ENCODE measurements at places on chromosomes 1 and 21. TPM values are rescaled to one million over a fixed set of nuclear protein-coding genes. Genes with fewer than 3 reads are reported as not detected.

DNA sequence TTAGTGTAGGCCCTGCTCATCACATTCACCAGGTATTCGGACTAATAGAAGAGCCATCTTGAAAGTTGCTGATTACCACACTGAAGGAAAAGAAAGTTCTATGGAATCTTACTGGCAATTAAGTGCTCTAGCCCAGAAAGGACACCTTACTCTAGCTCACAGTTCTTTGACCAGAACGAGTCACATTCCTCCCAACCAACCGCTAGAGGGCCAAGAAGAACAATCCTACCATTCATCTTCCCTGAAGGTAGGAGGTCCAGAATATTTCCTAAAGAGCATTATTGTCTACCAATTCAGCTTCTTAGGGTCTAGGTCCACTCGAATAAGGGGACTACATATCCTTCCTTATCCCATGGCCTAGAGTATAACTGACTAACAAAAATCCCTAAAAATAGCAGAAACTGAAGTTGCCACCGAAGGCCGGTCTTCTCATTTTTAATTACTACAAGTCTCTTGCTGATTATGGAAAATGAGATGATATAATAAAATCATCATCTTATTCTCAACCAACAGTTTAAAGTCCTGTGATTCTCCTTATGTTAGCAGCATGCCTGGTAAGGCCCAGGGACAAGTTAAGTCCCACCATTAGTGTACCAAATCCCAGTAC lies 2.7 kb upstream of the FMO1 start:
- H3K4me3 ChIP-seq = no peak overlapping the region
- no peak overlapping the region for H3K27ac ChIP-seq
- no peaks in the 10 kb centered on the region for H3K27me3 ChIP-seq
- H3K36me3 ChIP-seq = no peaks in the 10 kb centered on the region

The NUDT4B gene
- 3.8 TPM for polyA plus RNA-seq

The TTC3 gene
- polyA plus RNA-seq = 108 TPM

- H3K4me1 ChIP-seq = no peaks in the 10 kb centered on the region
- H3K27me3 ChIP-seq = no peaks in the 10 kb centered on the region
- H3K36me3 ChIP-seq = no peaks in the 10 kb centered on the region
- H3K4me3 ChIP-seq = no peak overlapping the region
- no peak overlapping the region for H3K27ac ChIP-seq
Measured at GRCh38 chr1:164092603-164093353, 466.2 kb upstream of the PBX1 start.

DNA sequence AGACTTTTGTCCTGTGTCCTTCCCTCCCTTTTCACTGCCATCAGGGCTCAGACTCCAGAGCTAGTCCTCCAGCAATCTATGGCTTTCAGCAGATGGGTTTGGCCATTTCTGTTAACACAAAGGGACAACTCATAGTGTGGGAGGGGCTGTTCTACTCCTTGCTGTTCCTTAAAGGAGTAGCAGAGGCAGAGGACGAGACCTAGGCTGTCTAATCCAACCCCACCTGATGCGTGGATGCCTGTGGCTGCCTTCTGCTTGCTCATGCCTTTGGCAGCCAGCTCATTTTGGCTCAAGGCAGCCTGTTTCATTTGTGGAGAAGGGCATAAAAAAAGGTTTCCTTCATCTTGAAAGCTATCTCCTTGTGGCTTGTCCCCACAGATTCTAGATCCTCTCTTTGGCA lies 27.0 kb downstream of the MFSD2A start:
- no peak overlapping the region for H3K4me3 ChIP-seq
- no peaks in the 10 kb centered on the region for H3K36me3 ChIP-seq
- peak overlapping the region; percentile 26 for H3K27ac ChIP-seq

DNA sequence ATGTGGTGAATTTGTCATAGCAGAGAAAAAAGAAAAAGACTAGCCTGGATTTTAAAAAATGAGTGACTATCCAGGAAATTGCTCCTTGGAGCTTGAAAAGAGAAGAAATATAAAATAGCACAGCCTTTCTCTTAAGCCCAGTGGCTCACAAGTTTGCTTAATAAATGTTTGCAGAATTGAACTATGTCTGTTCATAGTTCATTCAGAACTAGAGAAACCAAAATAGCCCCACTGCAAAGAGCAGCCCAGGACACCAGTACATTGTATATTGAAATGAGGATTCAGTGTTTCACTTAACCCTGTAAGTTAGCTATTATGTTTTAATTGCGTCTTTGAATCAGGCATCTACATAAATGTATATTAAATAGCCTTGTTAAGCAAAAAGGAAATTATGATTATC lies 88.8 kb downstream of the NR5A2 start:
- peaks cover 16% of the 10 kb centered on the region for H3K36me3 ChIP-seq
- no peaks in the 10 kb centered on the region for H3K27me3 ChIP-seq
- H3K27ac ChIP-seq = peak overlapping the region; percentile 55
- no peak overlapping the region for H3K4me3 ChIP-seq
- H3K4me1 ChIP-seq = peaks cover 19% of the 10 kb centered on the region

The LY9 gene
- polyA plus RNA-seq = 0.72 TPM

DNA sequence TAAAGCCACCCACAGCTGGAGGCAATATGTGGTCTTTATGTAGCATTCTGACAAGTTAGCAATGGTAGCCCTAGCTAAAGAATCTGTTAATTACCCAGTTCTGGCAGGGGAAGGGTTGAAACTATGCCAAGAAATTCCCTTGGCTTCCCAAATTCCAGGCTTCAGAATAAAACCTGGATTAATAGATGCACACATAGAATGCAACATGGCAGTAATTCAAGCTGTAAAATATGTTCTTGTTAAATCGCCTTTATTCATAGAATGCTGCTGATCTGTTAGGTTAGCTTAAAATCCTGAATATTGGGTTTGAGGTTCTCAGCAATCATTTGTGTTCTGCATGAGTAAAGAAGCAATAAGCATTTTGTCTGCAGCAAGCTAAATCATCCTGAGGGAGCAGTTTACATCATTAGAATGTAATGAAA lies 80.1 kb downstream of the ZNF326 start:
- H3K4me1 ChIP-seq = peaks cover 5% of the 10 kb centered on the region
- no peaks in the 10 kb centered on the region for H3K27me3 ChIP-seq
- H3K4me3 ChIP-seq = no peak overlapping the region
- no peak for DNase-seq

GRCh38 chr1:177091040-177091439 lies 73.5 kb downstream of the ASTN1 start:
- no peak overlapping the region for H3K27ac ChIP-seq
- H3K4me3 ChIP-seq = no peak overlapping the region
- no peaks in the 10 kb centered on the region for H3K36me3 ChIP-seq
- no peaks in the 10 kb centered on the region for H3K27me3 ChIP-seq

GRCh38 chr1:11045428-11046269 lies 1.4 kb downstream of the MASP2 start:
- no peak overlapping the region for H3K27ac ChIP-seq
- H3K4me1 ChIP-seq = no peaks in the 10 kb centered on the region
- DNase-seq = no peak

DNA sequence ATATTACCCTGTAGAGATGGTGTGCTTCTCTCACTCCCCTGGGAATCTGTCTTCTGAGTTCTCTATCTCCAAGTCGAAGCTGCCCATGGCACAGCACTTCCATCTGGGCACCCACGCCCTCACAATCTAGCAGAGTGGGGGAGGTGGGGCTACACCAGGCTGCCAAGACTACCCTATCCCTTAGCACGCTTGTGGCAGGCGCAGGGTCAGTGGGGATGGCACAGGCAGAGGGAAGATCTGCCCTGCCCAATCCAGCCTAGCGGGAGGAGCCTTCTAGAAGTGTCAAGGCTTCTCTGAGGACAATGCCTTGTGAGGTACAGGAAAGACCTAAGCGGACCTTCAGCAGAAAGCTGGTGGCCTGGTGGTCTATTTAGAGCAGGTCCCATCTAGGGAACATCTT lies 49.1 kb downstream of the DMAP1 start:
- peaks cover 9% of the 10 kb centered on the region for H3K36me3 ChIP-seq
- no peak for DNase-seq
- H3K4me1 ChIP-seq = peaks cover 42% of the 10 kb centered on the region

The CA6 gene
- polyA plus RNA-seq = not detected

GRCh38 chr1:85555867-85556573 lies 24.5 kb upstream of the CCN1 start:
- H3K36me3 ChIP-seq = no peaks in the 10 kb centered on the region
- DNase-seq = no peak
- no peak overlapping the region for H3K4me3 ChIP-seq
- H3K27ac ChIP-seq = no peak overlapping the region
- no peaks in the 10 kb centered on the region for H3K27me3 ChIP-seq
- H3K4me1 ChIP-seq = no peaks in the 10 kb centered on the region

GRCh38 chr1:60222360-60223115 lies 149.0 kb upstream of the C1orf87 start:
- no peaks in the 10 kb centered on the region for H3K4me1 ChIP-seq
- no peak overlapping the region for H3K4me3 ChIP-seq
- H3K36me3 ChIP-seq = no peaks in the 10 kb centered on the region
- no peak overlapping the region for H3K27ac ChIP-seq

DNA sequence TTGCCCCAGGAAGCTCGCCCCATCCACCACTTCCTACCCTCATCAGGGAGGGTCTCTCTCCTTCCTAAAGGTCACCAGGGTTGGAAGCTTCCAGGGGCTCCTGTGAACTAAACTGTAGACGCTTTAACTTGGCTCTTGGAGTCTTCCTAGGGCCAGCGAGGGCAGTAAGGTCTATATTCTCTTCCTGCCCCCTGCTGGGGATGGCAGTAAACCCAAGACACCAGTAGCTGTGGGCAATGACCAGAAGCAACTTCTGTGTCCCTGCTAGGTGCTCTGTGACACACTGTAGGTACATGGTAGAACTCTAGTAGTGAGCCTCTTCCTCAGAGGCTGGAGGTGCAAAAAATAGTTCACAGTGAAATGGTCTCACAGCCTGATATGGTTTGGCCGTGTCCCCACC lies 30.0 kb downstream of the KCND3 start:
- H3K4me3 ChIP-seq = no peak overlapping the region
- no peaks in the 10 kb centered on the region for H3K36me3 ChIP-seq
- DNase-seq = no peak
- H3K27ac ChIP-seq = no peak overlapping the region
- no peaks in the 10 kb centered on the region for H3K4me1 ChIP-seq
- H3K27me3 ChIP-seq = no peaks in the 10 kb centered on the region

- H3K36me3 ChIP-seq = no peaks in the 10 kb centered on the region
- no peak for DNase-seq
- no peak overlapping the region for H3K27ac ChIP-seq
- no peaks in the 10 kb centered on the region for H3K4me1 ChIP-seq
- no peak overlapping the region for H3K4me3 ChIP-seq
Measured at GRCh38 chr1:170376801-170377385, 155.1 kb upstream of the GORAB start.

The LRRC3 gene
- polyA plus RNA-seq = 18.8 TPM

Data from large intestine (tissue), 12 donors.